ENCODE measurements at places on chromosomes 7 and 10.

DNA sequence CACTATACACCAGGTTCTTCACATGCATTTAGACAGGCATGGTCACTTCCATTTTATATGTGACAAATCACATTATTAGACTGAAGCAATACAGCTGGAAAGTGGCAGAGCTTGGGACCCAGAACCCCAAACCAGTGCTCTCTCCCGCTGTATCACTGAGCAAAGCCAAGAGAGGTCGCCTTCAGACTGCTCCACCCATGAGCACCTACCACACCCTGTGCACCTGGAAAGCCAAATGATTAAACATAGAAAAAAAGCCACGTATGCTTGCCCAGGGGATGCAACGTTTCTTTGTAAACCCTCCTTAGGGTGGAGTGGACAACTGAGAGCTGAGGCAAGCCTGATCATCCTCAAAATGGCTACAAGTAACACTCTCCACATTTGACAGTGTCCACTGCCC lies 72.5 kb downstream of the CCDC6 start:
- DNase-seq = no peak

GRCh38 chr10:118983263-118983662 lies 46.3 kb upstream of the NANOS1 start:
- DNase-seq = no peak

DNA sequence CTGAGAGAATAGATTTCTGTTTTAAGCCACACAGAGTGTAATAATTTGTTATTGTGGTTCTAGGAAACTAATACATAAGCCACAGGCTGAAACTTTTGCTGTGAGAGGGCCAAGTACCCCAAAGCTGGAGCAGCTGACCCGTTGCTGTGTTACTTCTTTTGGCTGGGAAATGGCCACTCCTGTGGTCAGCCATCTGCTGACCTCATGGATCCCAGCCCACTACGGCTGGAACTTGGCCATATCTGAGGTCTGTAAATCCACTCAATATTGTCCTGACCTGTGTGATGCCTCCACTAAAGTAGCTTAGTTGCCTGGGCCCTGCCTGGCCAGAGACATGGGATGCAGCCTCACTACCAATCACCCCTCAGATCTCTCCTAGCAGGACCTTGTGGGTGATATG lies 17.4 kb upstream of the LOXL4 start:
- no peak for DNase-seq

- no peak for DNase-seq
These were observed 69.3 kb downstream of the ETV1 start for GRCh38 chr7:13920053-13920697.

DNA sequence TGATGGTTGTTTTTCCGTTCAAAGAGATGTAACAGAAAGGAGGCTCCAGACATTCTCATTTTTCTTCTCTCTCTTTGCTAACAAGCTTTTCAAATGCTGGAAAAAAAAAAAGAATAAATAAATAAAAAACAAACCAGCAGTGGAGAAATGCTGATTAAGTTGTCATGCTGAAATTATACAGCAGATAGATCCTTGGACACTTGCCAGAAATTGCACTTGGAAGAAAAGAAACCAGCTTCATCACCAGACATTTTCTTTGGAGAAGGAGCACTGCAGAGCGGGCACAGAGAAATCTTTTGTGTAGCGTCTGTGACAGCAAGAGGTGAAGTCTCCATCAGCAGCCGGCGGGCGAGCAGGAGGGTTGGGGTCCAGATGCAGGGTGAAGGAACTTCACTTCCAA lies 55.8 kb downstream of the CLRN3 start:
- DNase-seq = no peak
